ENCODE measurements at places on chromosomes 1 and 21. TPM values are rescaled to one million over a fixed set of nuclear protein-coding genes. Genes with fewer than 3 reads are reported as not detected.

HSD3B1 gene
- total RNA-seq: not detected

LCE6A gene
- not detected for total RNA-seq

INSRR gene
- not detected for total RNA-seq

FCMR gene
- 19.7 TPM for total RNA-seq

AQP10 gene
- not detected for total RNA-seq

DNA sequence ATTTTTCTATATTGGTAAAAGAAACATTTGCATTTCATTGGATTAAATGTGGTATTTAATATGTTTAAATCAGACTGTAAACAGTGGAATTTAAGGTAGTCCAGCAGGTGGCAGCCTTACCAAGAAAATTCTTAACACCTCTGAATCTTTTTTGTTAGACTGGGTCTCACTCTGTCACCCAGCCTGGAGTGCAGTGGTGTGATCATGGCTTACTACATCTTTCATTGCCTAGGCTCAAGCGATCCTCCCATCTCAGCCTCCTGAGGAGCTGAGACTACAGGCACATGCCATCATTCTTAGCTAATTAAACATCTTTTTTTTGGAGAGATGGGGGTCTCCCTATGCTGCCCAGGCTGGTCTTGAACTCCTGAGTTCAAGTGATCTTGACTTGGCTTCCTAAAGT is 98.8 kb downstream of the RABGAP1L start:
- no peak for DNase-seq

GRCh38 chr21:26433386-26433785 is 139.7 kb downstream of the CYYR1 start:
- DNase-seq: no peak

- DNase-seq: no peak
Observed at GRCh38 chr1:114554577-114554976, 26.8 kb downstream of the BCAS2 start.

GRCh38 chr1:169594391-169594790 is 8.1 kb upstream of the F5 start:
- no peak for DNase-seq
